Dermis microvascular lymphatic vessel endothelial cell (primary cell): ENCODE measurements at places on chromosomes 11 and 22. TPM values are rescaled to one million over a fixed set of nuclear protein-coding genes. Genes with fewer than 3 reads are reported as not detected.

GRCh38 chr11:37391615-37392014 lies 793.6 kb upstream of the RAG2 start:
- DNase-seq: no peak

DNA sequence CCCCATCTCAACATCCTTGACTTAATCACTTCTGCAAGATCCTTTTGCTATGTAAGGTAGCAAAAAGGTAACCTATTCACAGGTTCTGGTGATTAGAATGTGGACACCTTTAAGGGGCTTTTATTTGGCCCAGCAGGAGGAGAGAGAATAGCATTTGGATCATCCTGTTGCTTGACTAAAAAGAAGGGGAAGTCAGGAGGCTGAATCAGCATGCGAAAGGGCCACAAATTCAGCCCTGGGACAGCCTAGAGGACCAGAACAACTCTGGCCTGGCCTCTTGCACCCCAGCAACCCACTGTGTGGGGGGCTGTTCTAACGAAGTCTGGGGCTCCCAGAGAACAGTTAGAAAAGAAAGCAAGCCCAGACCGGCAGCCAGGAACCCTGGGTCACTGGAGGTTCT lies 3.2 kb upstream of the HMOX1 start:
- DNase-seq: no peak

DNA sequence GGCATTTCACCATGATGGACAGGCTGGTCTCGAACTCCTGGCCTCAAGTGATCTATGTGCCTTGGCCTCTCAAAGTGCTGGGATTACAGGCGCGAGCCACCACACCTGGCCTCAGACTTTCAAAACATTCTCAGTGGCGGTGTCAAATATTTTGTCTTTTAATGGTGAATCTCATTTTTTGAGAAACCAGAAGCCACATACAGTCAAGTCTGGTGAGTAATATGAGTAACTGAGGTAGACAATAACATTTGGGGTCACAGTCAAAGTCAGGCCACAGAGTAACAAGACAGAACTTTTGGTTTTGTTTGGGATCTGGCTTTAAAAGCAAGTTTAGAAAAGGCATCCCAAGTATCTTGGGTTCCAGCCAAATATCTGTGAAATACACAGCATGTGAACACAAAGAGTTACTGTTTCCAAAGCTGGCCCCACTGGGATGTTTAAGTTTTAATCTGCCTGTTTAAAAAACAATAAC lies 5.6 kb upstream of the TMA7B start:
- DNase-seq: peak; percentile 62

OR8G1 gene
- under 0.01 TPM in 1 of 2 replicates, not detected in the other for total RNA-seq

GRCh38 chr22:46774980-46775849 lies 12.8 kb downstream of the TBC1D22A start:
- no peak for DNase-seq

FADS2 gene
- 57.7 and 114 TPM in 2 replicates for total RNA-seq

OR5M8 gene
- total RNA-seq: not detected in 2 replicates

- DNase-seq: no peak
Measured at GRCh38 chr11:78076733-78077403, 2.8 kb downstream of the NDUFC2 start.

DNA sequence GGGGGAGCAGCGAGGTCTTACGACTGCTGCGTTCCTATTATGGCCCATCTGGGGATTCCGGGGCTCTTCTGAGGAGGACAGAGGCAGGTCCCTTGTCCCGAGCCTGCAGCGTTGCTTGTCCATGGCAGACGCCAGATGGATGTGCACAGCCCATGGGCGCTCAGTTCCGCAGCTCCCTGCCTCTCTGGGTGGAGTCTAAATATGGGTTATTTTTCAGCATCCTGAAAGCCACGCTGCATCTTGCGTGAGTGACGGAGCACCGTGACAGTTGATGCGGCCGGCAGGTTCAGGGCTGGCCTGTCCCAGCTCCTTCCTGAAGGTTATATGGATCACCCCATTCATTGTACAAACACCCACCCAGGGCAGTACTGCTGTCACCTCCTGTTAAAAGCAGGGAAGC lies 1169.4 kb downstream of the BRD1 start:
- DNase-seq: no peak

DNA sequence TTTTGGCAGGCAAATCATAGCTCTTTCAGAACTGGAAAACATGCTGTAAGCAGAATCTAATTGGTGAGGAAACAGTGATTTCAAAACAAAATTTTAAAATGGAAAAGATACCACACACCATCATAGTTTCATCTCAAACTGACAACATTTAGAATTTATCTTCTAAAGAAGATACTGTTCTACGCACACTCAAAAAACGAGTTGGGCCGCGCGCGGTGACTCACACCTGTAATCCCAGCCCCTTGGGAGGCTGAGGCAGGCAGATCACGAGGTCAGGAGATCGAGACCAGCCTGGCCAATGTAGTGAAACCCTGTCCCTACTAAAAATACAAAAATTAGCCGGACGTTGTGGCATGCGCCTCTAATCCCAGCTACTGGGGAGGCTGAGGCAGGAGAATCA lies 44.2 kb upstream of the ADSL start:
- no peak for DNase-seq

GRCh38 chr22:30649430-30650007 lies 13.9 kb downstream of the SLC35E4 start:
- peak; percentile 93 for DNase-seq

GRCh38 chr11:125132071-125132470 lies 20.6 kb upstream of the TMEM218 start:
- DNase-seq: no peak

- peak; percentile 22 for DNase-seq
Measured at GRCh38 chr11:16831316-16832192, 93.1 kb downstream of the C11orf58 start.

GRCh38 chr11:80388130-80388529 lies 947.3 kb upstream of the TENM4 start:
- DNase-seq: no peak

DNA sequence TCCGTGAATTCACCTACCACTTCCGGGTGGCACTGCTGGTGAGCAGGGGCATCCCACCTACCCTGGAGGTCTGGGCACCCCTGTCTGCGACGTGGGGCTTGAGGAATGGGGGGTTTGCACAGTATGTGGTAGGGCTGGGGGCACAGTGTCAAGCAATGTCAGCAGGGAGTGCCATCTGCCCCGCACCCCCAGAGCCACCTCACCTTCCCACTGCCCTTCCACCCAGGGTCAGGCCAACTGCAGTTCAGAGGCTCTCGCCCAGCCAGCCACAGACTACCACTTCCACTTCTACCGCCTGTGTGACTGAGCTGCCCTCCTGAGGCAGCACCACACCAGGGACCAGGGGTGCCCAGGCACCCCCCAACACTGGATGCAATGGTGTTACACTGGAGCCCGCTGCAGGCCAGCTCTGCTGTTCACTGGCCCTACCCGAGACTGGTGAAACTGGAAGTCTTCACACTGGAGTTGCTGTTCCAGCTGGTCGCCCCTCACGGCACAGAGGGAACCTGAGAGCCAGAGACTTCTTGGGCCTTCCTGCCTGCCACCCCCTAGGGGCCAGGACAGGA lies 6.5 kb downstream of the TMEM258 start:
- no peak for DNase-seq

DNA sequence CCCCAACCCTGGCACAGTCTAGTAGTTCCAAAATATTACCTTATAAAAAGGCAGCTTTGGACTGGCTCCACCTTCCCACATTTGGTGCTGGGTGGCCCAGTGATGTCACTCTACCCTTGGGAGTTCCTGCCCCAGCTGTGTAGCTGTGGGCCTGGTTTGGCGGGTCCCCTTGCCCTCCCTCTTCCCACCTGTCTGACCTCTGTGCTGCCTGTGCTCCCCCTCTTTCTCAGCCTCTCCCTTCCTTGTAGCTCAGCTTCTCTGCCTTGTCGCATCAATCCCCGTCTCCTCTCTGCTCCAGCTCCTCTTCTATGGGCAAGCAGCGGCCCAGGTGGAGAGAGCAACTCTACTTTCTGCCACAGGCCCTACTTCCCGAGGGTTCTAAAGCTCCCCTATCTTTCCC lies 54.6 kb downstream of the CHRDL2 start:
- DNase-seq: no peak

DNA sequence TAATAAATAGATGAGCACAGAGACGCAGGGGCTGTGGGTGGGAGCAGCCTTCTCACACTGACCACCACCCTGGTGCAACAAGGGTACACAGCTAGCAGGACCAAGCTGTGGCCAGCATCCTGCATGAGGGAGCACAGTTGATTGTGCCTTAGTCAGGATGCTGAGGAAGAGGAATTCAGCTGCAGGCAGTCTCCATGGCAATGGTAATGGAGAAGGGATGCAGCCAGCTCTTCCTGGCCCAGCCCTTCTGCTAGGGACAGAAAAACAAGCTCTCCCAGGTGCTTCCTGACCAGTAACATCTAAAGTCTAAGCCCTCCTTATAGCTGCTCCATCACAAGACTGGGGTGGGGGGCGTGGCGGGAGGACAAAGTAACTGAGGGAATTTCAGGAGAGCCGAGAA lies 363.5 kb downstream of the BUD13 start:
- DNase-seq: no peak

DNA sequence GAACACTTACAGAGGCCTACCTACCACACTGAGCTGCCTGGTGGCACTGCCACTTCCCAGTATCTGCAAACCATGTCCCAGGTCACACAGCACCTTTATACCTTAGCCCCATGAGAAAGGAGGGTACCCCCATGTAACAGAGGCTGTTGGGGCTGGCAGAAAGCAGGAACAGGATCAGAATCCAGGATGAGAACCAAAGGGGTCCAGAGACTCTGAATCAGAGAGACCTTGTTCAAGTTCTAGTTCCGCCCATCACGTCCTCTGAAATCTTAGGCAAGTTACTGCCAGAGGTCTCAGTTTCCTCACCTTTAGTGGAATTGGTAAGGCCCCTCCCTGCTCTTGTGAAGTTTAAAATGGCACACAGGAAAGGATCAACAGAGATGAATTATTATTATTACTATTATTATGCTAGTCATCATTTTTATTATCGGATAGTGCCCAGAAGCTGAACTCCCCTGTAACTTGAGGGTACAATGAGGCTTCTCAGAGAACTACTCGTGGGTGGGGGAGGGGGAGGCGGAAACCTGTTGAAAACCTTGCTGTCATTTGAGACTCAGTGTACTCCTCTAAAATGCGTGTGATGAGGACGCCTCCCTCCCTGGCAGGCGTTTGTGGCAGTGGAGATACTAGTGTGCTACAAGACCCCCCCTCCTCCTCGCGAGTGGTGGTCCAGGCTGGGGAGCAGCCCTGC lies 9.3 kb downstream of the SELENOM start:
- no peak for DNase-seq

ARHGAP32 gene
- 3.0 and 7.1 TPM in 2 replicates for total RNA-seq

SEPTIN5 gene
- total RNA-seq: 23.4 and 42.1 TPM in 2 replicates

ALG9 gene
- 19.5 and 20.7 TPM in 2 replicates for total RNA-seq

DNA sequence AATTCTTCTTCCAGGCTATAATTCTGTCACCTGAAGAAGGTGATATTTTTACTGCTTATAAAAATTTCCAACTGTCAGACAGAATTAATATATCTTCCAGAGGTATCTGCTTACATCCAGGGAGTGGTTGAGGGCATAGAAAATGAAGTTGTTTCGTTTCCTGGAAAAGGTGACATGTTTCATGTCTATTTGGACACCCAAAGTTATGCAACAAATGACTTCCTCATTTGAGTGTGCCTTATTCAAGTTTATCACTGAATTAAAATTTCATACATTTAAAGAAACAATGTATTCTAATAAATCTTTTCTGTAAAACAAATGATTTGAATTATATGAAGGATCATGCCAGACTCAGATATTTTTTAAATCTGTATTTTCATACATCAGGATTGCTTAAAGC lies 8.5 kb upstream of the GRAMD1B start:
- no peak for DNase-seq

DNA sequence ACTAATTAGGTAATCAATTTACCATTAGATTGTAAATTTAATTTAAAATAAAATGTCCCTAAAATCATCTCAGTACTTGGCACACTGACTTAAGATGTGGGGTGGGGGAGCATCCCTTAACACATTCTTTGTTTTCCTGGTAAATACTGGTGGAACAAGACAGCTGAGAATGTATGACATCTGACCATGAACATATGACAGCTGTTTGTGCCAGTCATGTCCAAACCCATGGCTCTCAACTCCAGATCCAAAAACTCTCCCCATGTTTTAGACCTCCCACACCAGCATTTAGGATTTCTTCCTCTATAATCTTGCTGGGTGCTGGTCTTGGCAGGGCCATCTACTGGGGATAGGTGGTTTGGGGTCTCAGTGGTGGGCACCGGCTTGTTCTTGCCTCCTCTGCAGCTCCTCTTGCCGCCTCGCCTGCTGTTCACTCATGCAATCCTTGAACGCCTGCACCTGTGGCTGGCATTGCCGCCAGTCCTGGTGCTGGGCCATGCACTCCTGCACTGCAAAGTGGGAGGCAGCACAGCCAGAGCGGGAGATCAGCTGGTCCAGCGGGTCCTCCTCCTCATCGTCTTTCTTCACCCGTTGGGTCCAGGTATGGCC lies 3.8 kb downstream of the COA4 start:
- DNase-seq: no peak

CARD16 gene
- total RNA-seq: 53.5 and 65.6 TPM in 2 replicates

CASP5 gene
- not detected in 2 replicates for total RNA-seq

- peak; percentile 47 for DNase-seq
Measured at GRCh38 chr11:64268893-64269539, 15.4 kb downstream of the BAD start.

- no peak for DNase-seq
Measured at GRCh38 chr22:50090412-50090714, 557 bp downstream of the MOV10L1 start.

DNA sequence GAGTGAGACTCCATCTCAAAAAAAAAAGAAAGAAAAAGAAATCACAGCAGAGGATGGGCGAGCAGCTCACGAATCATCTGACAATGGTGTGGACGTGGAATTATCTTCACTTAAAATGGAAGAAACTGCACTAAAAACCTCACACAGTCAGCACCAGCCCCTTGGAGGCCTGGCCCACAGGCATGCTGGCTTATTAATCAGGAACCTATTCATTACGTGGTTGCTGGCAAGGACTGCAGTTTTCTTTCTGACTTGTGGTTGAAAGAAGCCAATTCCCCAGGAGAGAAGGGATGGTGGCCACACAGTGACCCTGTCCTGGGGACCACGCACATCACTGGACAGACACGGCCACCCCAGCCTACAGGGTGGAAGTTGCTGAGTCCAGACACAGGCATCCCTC lies 401.1 kb downstream of the CTTN start:
- no peak for DNase-seq

- no peak for DNase-seq
Measured at GRCh38 chr11:26106726-26107125, 225.2 kb upstream of the ANO3 start.

GRCh38 chr22:50701076-50701419 lies 28.4 kb downstream of the SHANK3 start:
- no peak for DNase-seq

DNA sequence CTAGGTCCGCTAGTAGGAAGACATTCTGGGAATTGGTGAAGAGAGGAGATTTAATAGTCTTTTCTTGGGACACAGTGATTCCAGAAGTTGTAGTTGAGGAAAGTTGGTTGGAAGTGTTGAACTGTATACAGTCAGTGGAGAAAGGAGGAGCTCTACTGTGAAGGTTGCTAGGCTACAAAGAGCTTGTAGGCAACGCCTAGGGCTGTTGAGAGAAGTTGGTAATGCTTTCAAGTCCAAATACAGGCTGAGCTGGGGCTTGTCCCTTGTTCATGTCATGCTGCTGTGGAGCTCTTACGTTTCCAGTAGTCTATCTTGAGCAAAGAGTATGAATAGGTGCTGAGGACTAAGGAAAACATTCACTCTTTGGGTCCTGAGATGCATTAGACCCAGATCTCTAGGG lies 1.1 kb downstream of the TBCEL start:
- no peak for DNase-seq

KCNJ5 gene
- total RNA-seq: not detected in 2 replicates

- peak; percentile 47 for DNase-seq
Measured at GRCh38 chr11:76678321-76678720, 7.8 kb upstream of the LRRC32 start.

- no peak for DNase-seq
Measured at GRCh38 chr22:27393371-27393770, 408.2 kb downstream of the MN1 start.

CHADL gene
- 0.64 and 1.3 TPM in 2 replicates for total RNA-seq
